Neural progenitor cell (in vitro differentiated cells): ENCODE measurements at places on chromosomes 3 and 15.
A peak's percentile ranks its signal among the peaks of the same experiment; 100 is the strongest.

GRCh38 chr3:51099794-51100535, 285.1 kb upstream of the MANF start:
- DNase-seq = peak; percentile 71

GRCh38 chr3:197426121-197426566, 127.7 kb upstream of the DLG1 start:
- no peak for DNase-seq

DNA sequence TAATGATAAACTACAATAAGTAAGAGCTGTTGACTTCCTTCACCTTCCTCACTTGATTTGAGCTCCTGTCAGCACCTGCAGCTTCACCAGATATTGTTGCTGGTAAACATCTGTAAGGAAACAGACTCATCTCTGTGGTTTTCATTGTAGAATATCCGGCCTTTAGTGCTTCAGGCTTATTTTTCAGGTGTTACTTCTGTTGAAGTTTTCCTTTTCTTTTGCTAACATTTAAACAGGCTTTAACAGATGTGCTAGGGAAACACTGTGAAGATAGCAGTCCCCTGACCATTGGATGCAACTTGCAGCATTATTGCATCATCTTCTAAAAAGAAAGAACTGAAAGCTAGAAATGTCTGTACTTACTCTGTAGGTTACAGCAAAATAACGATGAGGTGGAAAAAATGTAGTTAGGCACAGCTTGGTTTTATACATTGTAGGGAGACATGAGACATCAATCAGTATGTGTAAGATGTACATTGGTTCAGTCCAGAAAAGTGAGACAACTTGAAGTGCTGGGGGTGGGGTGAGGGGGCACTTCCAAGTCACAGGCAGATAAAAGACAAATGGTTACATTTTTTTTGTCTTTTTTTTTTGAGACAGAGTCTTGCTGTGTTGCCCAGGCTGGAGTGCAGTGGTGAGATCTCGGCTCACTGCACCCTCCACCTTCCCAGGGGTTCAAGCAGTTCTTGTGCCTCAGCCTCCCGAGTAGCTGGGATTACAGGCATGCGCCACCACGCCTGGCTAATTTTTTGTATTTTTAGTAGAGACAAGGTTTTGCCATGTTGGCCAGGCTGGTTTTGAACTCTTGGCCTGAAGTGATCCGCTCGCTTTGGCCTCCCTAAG, 10.2 kb downstream of the EDEM1 start:
- no peak for DNase-seq

- peak; percentile 31 for DNase-seq
Measured at GRCh38 chr3:24069045-24069444, 124.0 kb downstream of the NR1D2 start.

DNA sequence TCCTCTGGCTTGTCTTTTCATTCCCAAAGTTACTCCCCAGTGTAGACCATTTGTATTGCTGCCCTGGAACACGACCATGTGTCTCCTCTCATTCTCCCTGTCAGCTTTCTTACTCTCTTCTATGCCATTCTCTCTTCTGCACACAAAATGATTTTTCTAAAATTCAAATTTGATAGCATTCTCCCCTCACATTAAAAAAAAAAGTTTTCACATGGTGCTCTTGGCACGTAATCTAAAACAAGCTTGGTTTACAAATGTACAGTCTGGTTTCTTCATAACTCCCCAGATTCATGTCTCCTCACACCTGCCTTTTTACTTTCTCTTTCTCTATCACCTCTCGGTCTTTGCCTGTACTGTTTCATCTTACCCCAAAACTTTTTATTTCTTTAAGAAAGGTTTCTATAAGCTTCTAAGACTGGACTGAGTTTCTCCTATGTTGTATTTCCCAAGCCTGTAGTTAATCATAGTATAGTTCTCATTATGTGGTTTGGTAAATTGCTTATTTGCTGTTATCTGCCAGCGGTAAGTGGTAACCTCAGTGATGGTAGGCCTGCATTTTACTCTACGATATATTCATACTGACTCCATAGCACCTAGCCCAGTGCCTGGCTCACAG, 31.2 kb downstream of the BCHE start:
- no peak for DNase-seq

DNA sequence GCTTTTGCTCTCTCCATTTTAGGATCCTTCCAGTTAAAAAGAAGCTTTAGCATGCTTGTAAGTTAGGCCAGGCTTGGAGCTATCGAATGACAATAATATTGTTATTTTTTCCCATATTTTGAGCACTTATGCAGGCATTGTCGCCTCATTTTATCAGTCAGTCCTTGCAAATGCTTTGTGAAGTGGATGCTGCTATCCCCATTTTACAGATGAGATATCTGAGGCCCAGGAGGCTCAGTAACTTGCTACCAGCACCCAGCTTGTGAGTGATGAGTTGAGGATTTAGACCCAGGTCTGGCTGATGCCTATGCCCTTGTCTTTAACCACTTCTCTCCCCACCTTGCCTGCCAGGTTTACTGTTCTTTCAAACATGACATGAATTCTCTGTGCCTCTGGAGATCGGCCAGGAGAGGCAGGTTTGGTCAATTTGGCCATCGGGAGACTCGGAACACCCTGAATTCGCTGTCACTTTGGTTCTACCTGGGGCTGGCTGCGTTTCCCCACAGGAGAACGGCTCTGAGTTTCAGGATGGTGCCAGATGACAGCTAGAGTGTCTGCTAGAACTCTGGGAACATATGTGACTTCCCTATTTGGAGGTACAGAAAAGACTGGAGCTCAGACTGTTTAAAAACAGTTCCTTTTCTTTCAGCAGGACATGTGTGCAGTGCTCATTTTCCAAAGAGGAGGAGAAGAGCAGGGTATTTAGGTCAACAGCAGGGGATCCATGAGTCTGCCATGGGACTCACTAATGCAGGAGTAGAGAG, 25.5 kb upstream of the ZNF710 start:
- no peak for DNase-seq

DNA sequence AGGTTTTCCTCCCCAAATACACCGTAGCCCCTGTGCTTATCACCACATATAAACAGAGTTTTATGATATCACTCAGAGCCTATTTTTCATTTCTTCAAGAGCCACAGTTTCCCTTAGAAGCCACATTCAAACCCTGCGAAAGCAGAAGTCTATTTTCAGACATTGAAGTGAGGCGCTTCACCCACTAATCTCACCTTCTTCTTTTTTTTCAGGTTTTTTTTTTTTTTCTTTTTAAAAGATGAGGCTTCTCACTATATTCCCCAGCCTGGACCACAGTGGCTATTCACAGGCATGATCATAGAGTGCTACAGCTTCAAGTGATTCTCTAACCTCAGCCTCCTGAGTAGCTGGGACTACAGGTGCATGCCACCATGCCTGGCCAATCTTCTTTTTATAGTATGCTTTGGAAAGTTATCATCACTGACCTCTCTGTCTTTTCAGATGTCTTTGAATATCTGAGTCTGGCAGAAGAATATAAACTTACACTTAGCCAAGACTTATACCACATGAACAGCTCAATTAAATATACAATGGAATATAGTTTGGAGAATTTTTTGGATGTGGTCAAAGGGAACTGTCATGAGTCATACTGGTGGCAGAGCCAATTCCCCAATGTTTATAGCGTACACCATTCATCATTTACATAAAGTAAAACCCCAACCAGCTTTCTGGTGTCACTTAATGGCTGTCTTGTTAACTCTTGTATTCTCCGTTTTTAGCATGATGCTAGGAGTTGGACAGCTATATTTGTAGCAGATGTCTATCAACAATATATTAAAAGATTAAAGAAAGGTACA, 59.7 kb upstream of the CCDC50 start:
- DNase-seq = no peak

- DNase-seq = peak; percentile 30
Measured at GRCh38 chr3:174438501-174439145, 420.5 kb upstream of the NAALADL2 start.

DNA sequence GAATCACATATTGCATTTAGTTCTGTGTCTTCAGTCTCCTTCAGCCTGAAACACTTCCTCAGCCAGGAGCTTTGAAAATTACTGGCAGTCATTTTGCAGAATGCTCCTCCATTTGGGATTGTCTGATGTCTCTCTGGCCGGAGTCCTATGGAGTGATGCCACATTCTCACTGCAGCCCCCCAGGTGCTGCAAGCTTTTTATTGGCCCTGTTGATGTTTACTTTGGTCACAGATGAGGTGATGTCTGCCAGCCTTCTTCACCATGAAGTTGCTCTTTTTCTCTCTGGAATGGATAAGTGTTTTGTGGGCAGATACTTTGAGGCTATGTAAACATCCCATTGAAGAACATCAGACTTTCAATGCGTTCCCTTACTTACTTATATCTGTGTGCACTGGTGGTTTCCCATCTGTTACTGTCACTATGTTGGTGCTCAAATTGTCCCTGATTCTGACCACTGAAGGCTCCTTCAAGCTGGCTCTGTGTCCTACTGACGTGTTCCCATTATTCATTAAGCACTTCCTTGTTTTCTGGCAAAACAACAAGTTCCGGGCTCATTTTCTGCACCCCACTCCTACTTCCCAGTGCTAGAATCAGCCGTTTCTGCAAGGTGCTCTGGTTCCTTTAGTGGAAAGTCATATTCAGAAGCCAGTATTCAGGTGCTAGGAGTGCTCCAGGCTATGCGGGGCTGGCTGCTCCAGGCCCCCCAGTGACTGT, 1.4 kb upstream of the CLEC3B start:
- no peak for DNase-seq

- DNase-seq = no peak
Measured at GRCh38 chr3:112856537-112856936, 9.9 kb upstream of the CD200R1L start.

- no peak for DNase-seq
Measured at GRCh38 chr3:14480207-14481017, 59.7 kb downstream of the GRIP2 start.

GRCh38 chr15:51647128-51647562, 24.6 kb upstream of the DMXL2 start:
- DNase-seq = no peak

GRCh38 chr3:40829876-40830275, 305.1 kb downstream of the ZNF621 start:
- no peak for DNase-seq

DNA sequence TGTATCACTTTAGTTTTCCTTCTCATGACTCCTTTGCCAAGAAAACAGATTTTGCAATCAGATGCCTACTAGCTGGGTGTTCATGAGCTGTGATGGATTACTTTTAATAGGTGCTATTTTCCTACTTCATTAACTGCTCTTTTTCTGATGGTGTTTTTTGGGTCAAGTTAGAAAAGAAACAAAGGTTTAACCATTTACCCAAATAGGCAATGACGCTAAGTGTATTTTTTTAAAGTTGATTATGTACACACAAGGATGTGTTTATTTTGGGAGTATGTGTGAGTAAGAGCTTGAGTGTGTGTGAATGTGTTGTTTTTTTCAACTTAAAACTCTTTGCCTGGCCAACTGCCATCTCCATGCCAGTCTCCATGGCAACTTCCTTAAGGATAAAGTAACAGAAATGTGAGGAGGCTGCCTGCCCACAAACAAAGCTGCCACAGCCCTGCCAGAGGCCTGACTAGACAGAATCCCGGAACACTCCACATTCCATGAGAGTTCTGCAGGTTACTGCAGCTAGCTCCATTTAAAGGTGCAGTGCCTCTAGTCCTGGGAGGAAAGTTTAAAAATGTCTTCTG, 215.6 kb upstream of the RBMS3 start:
- peak; percentile 86 for DNase-seq
